Renal pelvis (tissue), 12 donors: ENCODE measurements at places on chromosomes 2 and 18. TPM values are rescaled to one million over a fixed set of nuclear protein-coding genes. Genes with fewer than 3 reads are reported as not detected.

DNA sequence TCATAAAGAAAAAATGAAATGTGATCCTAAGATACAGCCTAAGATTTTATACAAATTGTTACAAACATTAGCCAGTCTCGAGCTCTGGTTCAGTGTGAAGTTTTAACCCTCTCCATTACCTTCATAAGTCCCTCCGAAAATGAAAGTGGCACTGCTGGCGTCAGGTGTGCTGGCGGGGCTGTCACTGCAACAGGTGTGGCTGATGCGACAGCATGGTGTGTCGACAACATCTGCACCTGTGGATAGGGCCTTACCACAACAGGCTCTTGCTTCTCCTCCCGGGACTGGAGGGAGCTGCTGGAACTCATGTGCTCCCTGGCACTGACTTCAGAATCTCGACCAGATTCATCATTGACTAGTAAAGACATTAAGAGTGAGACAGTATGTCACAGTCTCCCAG lies 10.3 kb downstream of the SAP130 start:
- DNase-seq = no peak

GRCh38 chr2:855177-855576 lies 95.5 kb upstream of the SNTG2 start:
- no peak for DNase-seq

DNA sequence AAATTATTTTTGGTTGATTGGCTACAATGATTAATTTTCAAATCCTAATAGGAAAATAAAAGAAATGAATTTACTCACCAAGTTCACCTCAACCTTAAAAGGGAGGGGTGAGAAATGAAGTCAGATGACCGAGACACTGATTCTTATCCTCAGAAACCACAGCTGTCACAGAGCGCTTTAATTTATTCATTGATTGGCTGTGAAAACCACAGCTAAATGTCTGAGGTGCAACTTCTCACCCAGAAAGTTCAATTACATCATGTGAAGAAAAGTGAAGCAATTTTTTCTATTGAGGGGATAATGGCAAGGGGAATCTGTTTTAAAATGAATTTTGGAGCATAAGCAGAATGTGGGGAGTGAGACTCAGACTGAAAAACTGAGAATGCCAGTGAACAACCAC lies 128.4 kb downstream of the RNF152 start:
- no peak for DNase-seq

Gene SLC9A4
- polyA plus RNA-seq = 6.7 TPM

Gene LYPD1
- polyA plus RNA-seq = 115 TPM
